ENCODE measurements at places on chromosomes 16 and 17.

- no peak for DNase-seq
Observed at GRCh38 chr17:37827905-37828650, 83.2 kb upstream of the HNF1B start.

GRCh38 chr16:61581417-61582046, 454.7 kb downstream of the CDH8 start:
- DNase-seq, result no peak

DNA sequence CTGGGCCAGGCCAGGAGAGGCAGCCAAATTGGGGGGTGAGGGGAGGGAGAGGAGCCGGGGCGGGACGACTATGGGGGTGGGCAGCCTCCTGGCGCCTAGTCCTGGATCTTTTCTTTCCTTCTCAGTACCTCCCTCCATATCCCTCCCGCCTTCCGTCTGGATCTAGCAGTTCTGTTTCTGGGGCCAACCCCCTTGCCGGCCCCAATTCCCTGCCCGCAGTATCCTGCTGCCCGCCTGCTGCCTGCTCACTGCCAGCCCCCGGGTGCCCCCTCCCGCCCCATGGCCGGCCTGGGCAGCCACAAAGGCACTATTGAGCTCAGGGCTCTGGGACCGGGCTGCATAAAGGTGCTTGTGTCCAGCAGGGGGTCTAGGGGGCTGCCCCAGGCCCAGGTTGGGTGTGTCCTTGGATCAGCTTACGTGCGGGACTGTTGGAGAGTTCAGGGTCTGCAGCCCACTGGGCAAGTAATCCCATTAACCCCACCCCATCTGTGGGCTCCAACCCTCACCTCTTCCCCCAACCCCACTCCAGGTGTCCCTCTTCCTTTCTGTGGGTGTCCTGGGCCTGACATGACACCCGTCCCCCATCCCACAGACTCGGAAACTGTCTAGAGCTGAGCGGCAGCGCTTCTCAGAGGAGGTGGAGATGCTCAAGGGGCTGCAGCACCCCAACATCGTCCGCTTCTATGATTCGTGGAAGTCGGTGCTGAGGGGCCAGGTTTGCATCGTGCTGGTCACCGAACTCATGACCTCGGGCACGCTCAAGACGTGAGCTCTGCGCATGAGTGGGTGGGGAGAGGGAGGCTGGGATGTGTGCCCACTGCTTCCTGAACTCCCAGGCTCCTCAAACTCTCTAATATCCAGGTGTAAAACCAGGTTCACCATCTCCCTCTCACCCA, 2.0 kb downstream of the WNK4 start:
- no peak for DNase-seq

- no peak for DNase-seq
Observed at GRCh38 chr16:88298833-88299745, 83.7 kb upstream of the ZNF469 start.

GRCh38 chr17:45227101-45227925, 5.6 kb downstream of the FMNL1 start:
- no peak for DNase-seq

DNA sequence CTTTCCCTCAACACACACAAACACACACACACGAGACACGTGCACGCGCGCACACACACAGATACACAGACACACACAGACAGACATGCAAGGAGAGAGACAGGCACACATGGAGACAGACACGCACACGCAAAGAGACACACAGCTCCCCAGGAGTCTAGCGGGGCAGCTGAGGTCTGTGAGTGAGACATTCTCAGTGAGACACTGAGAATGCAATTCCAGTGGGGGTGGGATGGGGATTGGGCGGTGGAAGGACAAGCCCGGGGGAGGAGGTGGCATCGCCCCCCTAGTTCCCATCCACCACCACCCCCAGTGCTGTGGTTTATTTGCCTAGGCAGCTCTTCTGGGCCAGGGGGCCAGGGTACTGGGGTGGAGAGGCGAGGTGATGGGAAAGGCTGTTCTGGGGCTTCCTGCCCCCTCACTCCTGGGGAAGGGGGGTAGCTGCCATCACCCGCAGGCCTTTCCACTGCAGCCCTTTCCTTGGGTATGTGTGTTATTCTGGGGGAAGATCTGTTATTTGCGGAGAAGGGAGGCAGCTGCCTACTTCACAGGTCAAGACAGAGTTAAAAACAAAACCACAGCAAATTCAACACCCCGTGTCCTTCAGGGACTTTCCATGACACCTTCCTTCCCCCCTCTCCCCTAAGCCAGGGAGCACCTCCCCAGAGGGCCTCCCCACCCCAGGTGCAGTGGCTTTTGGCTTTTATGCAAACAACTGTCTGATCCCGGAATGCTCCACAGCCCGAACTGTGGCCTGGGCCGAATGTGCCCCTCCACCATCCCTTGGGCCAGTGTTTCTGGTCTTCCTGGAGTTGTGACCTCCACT, 18.0 kb downstream of the GRB7 start:
- no peak for DNase-seq

DNA sequence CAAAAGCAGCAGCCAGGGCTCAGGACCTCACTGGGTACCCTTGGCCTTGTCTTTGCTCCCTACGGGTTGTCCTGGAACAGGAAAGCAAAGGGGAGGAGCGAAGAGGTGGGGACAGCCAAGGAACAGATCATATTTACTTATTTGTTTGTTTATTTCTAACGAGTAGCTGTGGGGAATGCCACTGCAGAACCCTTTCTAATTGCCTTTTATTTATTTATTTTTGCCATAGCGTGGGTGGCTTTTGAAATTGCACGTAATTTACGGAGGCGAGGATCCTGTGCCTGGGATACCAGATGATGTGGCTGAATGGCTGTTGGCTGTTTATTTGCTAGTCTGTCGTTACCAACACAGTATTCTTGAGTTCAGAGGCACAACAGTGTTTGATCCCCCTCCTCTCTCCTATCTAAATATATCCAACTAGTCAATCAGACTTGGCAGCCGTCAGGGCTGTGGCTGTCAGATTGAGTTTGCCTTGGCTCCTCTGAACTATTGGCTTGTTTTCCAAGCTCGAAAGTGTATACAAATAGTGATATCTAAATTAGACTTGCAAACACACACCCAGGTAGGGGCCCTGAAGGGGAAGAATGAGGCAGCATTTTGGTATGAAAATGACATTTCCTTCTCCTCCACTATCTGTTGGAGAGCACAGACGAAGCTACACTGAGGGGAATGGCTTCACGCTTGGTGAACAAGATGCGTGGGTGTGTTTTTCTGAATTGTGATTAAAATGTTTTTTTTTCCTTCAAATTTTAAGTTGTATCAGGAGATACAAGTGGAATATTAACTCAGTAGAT, 110.4 kb downstream of the MSI2 start:
- DNase-seq, result no peak

GRCh38 chr17:19780846-19781245, 32.7 kb upstream of the ALDH3A1 start:
- no peak for DNase-seq

DNA sequence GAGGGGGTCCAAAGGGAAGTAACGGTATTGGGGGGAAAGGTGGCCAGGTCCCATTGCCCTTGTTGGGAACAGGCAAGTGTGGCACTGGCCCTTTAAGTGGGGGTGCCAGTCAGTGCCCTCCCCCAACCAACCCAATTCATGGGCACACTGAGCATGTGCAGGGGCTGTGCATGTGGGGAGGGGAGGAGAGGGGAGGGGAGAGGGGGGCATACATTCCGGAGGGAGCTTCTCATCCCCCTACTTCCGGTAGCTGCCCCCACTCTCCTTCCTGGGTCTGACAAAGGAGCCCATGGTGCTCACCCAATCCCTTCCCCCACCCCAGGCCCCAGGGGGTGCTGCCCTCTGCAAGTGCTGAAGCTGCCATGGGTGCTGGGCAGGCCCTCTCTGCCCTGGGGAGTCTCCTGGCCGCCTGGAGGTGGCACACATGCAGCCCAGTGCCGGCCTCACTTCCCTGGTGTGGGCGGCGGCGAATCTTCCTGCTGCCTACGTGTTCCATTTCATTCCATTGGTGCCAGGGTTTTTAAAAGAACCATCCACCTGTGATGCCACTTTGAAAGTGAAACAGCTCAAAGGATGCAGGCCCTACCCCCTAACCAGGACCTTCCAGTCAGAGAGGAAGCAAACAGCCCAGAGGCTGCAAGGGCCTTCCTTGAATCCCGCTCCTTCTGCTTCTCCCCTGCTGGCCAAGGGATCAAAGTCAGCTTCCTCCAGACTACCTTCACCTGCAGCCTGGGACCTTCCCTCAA, 11.0 kb downstream of the HEXIM2 start:
- DNase-seq, result no peak

GRCh38 chr16:64425381-64425780, 696.5 kb downstream of the CDH11 start:
- no peak for DNase-seq

GRCh38 chr17:15507001-15507400, 39.6 kb upstream of the CDRT4 start:
- no peak for DNase-seq

DNA sequence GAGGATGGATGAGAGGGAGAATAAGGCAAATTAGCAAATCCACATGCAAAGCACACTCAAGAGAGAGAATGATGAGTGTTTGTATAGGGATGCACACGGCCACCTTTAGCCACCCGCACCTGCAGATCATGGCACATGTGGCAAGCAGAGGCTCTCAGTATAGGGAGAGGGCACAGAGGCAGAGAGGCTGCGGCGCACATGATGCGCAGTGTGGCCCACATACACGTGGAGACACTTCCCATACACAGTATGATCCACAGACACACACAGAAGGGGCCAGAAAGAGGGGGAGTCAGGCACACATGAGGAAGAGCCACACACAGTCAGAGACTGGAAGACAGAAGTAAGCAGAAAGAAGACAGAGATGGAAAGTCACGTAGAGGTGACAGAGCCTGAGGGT, 6.5 kb upstream of the CHD3 start:
- DNase-seq, result no peak

DNA sequence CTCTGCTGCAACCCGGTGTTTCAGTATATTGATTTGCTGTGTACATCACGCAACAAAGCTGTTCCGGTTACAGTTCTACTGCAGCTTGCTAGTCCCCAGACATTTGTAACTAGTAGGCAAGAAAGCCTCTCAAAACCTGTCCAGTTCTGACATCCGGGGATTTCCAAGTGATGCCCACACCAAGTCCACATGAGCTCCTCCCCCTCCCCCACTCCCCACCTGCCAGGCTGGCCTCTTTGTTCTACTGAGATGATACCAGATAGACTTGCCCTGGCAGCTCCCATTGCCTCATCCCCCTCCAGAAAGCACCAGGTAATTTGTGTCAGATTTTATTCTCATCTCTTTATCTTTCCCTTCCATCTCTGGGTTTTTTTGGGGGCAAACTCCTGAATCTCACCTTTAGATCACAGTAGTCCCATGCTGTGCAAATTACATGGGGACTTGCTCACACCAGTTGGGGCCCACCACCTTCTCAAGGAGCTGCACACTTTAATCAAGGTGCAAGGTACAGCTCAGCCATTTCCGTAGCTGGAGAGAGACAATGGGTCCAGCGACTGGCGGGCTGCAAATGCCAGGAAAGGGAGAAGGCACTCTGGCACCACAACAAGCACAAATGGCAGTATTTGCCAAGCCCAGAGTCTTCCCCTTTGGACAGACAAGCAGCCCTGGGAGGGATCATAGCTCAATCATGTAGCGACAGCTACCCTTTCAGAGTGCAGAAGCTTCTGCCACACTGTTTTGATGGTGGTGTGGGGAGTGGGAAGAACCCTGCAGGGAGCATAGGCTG, 183.1 kb downstream of the CYLD start:
- DNase-seq, result no peak

GRCh38 chr16:85665929-85666328, 22.8 kb downstream of the GINS2 start:
- no peak for DNase-seq

DNA sequence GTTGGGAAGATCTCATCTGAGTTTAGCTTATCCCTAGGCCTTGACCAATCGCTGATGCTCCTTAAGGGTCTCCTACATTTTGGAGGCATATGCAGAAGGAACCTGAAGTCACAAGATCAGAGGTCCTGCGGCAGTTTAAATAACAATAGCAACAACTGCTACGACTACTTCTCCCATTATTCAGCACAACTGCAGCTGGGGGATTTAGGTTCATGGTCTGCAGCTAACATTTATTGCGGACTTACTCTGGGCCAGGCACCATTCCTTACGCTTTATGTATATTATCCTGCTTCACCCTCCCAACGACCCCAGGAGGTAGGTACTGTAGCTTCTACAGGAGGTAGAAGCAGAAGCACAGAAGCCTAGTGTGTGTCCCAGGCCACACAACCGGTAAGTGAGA, 59.5 kb downstream of the AKAP1 start:
- DNase-seq, result no peak

DNA sequence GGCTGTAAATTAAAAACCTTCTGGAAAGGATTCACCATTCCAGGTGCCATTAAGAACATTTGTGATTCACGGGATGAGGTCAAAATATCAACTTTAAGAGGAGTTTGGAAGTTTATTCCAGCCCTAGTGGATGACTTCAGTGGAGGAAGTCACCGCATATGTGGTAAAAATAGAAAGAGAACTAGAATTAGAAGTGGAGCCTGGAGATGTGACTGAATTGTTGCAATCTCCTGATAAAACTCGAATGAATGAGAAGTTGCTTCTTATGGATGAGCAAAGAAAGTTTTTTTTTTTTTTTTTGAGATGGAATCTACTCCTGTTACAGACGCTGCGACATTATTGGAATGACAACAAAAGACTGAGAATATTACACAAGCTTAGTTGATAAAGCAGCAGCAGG, 26.7 kb downstream of the CCL4 start:
- DNase-seq, result no peak

GRCh38 chr16:87579691-87580090, 22.6 kb upstream of the JPH3 start:
- DNase-seq, result no peak

GRCh38 chr17:58684003-58684402, 7.8 kb downstream of the TEX14 start:
- DNase-seq, result no peak

DNA sequence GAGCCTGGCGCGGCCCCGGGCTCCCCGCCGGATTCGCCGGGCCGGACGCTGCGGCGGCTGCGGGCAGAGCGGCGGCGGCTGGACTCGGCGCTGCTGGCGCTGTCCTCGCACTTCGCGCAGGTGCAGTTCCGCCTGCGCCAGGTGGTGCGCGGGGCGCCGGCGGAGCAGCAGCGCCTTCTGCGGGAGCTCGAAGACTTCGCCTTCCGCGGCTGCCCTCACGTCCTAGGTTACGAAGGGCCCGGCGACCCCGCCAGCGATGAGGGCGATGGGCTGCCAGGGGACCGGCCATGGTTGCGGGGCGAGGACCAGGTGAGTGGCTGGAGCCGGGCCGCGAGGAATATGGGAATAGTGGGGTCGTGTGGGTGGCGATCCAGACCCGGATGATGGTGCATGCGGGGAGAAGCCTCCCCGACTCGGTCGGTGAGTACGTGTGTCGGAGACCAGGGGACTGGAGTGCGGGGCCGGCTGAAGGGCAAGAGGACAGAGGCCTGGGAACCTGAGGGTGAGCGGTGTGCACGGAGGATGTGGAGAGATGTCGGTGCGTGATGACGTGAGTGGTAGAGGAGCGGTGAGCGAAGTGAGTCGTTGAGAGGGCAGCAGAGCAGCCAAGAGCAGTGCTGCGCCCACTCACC, 517 bp downstream of the RUNDC1 start:
- DNase-seq, result peak; percentile 27

DNA sequence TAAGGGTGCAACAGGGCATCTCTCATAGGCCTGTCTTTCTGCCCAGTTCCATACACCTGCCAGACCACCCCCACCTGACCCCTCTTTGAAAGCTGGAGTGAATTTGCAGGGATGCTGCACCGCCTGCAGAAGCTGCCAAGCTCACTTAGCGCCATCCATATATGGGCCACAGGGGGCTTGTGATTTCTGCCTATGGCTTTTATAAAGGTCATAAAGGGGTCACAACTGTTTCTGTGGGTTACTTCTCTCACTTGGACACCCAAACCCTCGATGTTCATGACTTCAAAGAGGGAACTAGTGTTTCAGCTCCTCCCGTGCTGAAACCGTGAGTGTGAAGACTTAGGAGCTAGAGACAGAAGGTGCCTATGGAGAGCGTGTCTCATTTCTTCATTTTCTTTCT, 23.9 kb upstream of the MEAK7 start:
- DNase-seq, result no peak

All from stimulated activated CD8-positive, alpha-beta memory T cell treated with anti-CD3 and anti-CD28 coated beads, Interleukin-4, amount 100 ng/mL, for 1 hour (primary cell).